ENCODE measurements at places on chromosomes 3 and 15. TPM values are rescaled to one million over a fixed set of nuclear protein-coding genes. Genes with fewer than 3 reads are reported as not detected.

DNA sequence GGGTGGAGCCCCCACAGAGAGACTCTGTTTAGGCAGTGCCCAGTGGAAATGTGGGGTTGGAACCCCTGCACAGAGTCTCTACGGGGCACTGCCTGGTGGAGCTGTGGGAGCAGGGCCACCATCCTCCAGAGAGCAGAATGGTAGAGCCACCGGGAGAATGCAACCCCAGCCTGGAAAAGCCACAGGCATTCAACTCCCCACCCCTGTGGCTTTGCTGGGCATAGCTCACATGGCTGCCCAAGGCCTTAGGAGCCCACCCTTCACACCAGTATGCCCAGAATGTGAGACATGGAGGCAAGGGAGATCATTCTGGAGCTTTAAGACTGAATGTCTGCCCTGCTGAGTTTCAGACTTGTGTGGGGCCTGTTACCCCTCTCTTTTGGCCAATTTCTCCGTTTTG lies 19.0 kb upstream of the CHCHD6 start:
- DNase-seq: no peak

The DLL4 gene
- polyA plus RNA-seq: 57.8 TPM

The APOD gene
- 3.1 TPM for polyA plus RNA-seq

DNA sequence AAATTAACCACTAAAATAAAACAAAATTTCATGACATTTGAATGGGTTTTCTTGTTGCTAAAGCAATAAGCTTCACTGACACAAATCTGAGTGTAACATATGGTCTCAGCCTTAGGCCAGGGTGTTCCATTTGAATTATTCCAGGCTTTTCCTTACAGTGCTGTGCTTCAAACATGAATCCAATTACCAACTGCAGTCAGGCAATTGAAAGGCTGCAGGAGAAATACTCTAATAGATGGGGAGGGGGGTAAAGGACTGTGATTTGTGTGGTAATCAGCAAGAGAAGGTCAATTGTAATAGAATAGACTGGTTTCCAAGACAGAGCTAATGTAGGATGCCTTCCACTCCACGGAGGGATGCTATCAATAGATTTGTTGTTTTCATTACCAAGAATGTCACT lies 466.7 kb downstream of the C3orf38 start:
- DNase-seq: no peak

GRCh38 chr15:74620636-74621545 lies 5.3 kb downstream of the CLK3 start:
- peak; percentile 72 for DNase-seq
